Sigmoid colon (tissue), 7 donors: ENCODE measurements at places on chromosomes 3 and 15.

DNA sequence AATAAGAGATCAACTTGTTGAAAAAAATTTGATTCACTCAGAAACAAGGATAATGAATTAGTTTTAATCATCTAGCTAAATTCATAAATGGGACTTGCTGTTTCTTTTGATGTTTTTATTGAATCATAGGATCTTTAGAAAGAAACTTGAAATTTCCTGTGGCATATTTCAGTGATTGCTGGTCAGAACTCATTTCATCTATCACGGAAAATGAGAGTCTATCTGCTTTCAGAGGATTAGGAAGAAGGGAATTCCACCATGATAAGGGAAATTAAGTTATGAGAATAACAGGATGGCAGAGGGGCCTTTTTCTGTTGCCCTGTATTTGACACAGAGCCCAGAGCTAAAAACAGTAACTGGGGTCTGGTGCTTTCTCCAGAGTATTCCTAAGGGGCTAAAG lies 44.9 kb upstream of the CCNL1 start:
- no peaks in the 10 kb centered on the region for H3K27me3 ChIP-seq
- no peaks in the 10 kb centered on the region for H3K4me1 ChIP-seq
- DNase-seq: no peak
- H3K4me3 ChIP-seq: no peak overlapping the region

- DNase-seq: no peak
- no peak overlapping the region for H3K4me3 ChIP-seq
- no peaks in the 10 kb centered on the region for H3K4me1 ChIP-seq
- H3K36me3 ChIP-seq: no peaks in the 10 kb centered on the region
- no peak overlapping the region for H3K27ac ChIP-seq
These were observed 6.8 kb upstream of the RTP2 start for GRCh38 chr3:187709155-187709554.

DNA sequence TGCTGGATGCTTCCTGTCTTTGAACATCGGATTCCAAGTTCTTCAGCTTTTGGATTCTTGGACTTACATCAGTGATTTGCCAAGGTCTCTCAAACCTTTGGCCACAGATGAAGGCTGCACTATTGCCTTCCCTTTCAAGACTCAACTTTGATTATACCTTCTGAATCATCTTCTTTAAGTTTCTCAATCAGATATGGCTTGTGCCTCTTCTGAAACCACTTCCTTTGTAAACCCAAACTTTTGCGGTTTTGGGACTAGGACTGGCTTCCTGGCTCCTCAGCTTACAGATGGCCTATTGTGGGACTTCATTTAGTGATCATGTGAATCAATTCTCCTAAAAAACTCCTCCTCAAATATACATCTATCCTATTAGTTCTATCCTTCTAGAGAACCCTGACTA lies 47.1 kb upstream of the CADPS start:
- no peaks in the 10 kb centered on the region for H3K27me3 ChIP-seq
- no peak overlapping the region for H3K4me3 ChIP-seq
- H3K36me3 ChIP-seq: no peaks in the 10 kb centered on the region
- H3K4me1 ChIP-seq: no peaks in the 10 kb centered on the region

DNA sequence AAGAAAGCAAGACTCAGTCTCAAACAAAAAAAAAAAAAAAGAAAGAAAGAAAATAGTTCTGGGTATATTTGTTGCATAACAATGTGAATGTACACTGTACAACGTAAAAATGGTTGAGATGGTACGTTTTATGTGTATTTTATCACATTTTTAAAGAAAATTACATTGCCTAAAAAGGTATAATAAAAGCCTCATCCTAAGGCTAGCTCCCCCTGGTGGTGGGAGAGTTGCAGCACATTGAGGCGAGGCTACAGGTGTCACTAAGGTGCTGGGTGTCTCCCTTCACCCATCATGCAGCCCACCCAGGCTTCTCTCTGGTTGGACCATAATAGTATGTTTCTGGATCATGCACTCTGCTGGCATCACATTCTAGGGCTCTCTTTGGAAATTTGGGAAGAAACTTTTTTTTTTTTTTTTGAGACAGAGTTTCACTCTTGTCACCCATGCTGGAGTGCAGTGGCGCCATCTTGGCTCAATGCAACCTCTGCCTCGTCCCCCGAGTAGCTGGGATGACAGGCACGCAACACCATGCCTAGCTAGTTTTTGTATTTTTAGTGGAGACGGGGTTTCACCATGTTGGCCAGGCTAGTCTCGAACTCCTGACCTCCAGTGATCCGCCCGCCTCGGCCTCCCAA lies 12.4 kb upstream of the RAB11A start:
- H3K27me3 ChIP-seq: no peaks in the 10 kb centered on the region
- no peaks in the 10 kb centered on the region for H3K36me3 ChIP-seq
- H3K4me1 ChIP-seq: no peaks in the 10 kb centered on the region
- no peak overlapping the region for H3K27ac ChIP-seq
- DNase-seq: peak; percentile 80

GRCh38 chr3:136414476-136414875 lies 164.3 kb downstream of the PCCB start:
- peaks cover 27% of the 10 kb centered on the region for H3K36me3 ChIP-seq
- no peak overlapping the region for H3K27ac ChIP-seq
- no peaks in the 10 kb centered on the region for H3K27me3 ChIP-seq
